Body of pancreas (tissue), 4 donors: ENCODE measurements at places on chromosomes 11 and 22. TPM values are rescaled to one million over a fixed set of nuclear protein-coding genes. Genes with fewer than 3 reads are reported as not detected.

Gene MMP27
- not detected for total RNA-seq

Gene ACRV1
- total RNA-seq: not detected

Gene SYNGR1
- total RNA-seq: 35.0 TPM

Gene SAA4
- total RNA-seq: not detected

Gene NCAM1
- total RNA-seq: 26.0 TPM

Gene RNF215
- 14.0 TPM for total RNA-seq

Gene ACAD8
- 39.2 TPM for total RNA-seq

Gene MRGPRX4
- total RNA-seq: not detected

Gene PDE2A
- 29.3 TPM for total RNA-seq

Gene DEPDC7
- total RNA-seq: 6.0 TPM

Gene NNMT
- 74.7 TPM for total RNA-seq

Gene CARD18
- not detected for total RNA-seq

Gene TSPO
- total RNA-seq: 225 TPM

Gene OR4A16
- total RNA-seq: not detected

DNA sequence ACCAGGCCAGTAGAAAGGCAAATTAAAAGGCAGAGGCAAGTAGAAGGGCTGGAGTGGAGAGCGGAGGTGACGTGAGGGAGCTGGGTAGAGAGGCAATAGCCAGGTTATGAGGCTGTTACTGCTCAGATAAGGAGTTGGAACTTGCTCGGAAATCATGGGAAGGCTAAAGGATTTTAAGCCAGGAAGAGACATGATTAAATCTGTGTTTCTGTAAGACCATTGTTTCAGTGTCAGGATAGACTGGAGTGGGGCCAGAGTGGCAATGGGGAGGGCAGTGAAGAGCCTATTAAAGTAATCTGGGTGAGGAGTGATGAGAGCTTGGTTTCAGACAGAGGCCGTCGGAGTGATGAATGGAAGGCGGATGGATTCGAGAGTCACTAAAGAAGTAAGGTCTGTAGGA lies 39.0 kb downstream of the GRAMD1B start:
- no peak for DNase-seq

DNA sequence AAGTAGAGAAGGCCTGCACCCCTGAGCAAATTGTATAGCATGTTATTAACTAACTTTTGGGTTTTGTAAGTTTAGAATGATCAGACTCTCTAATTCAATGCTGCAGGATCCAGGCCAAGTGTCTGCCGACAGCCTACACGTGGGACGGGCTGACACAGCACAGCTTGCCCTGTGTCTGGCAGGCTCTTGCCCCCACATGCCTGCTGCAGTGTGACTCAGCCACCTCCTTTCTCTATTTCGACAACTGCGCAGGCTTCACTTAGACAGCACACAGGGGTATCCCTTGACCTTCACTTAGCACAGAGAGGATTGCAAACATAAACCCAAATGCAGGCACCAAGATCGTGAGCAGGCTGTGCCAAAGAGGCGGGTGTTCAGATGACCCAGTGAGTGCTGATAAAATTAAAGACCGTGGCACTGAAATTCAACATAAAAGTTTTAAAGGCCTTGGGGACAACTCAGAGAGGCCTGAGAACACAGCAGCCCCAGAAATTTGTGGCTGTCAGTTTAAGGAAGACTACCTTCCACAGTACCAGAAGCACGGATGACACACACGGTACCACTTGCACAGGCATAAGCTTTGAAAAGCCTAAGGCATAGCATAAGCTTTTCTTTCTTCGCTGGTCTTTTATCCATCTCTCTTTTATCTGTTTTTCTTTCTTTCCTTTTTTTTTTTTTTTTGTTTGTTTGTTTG lies 37.8 kb downstream of the SCN3B start:
- DNase-seq: no peak

- no peak for DNase-seq
Observed at GRCh38 chr22:27223317-27224177, 566.2 kb downstream of the MIAT start.

DNA sequence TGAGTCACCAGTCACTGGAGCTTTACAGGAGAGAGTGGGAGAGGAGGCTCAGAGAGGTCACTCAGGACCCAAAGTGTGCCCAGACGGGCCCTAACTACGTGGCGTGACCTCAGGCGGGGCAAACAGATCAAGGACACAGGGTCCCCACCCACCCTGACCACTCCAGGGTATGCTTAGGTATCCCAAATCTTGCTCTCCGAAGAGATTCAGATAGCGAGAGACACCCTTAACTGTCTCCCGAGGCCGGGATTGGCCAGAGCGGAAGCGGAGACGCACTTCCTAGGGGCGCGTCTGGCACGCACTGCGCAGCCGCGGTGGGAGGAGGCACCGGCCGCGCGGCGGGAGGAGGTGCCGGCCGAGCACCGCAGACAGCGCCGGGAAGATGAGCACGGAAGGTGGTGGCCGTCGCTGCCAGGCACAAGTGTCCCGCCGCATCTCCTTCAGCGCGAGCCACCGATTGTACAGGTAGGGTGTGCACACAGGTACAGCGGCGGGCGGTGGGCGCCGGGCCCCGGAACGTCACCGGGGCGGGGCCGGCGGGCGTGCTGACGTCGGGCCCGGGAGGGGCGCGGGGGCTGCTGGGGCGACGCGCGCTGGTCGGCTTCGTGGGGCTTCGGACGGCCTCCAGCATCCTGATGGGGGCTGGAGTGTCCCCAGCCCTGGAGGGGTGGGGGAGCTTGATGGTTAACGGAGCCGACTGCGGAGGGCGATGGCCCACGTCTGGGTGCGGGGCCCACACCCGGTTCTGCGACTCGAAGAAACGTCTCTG lies at the start of gene PTS:
PTS (plus strand) TSS at position 367 of the 769 bp plus-strand sequence; CDS start at position 383, 16 bp downstream.
- peak; percentile 88 for DNase-seq

- no peak for DNase-seq
Observed at GRCh38 chr11:119626197-119626841, 102.7 kb downstream of the NECTIN1 start.

GRCh38 chr11:113506893-113507292 lies 31.7 kb upstream of the DRD2 start:
- DNase-seq: no peak

GRCh38 chr22:44613196-44613595 lies 88.8 kb upstream of the PRR5 start:
- no peak for DNase-seq

DNA sequence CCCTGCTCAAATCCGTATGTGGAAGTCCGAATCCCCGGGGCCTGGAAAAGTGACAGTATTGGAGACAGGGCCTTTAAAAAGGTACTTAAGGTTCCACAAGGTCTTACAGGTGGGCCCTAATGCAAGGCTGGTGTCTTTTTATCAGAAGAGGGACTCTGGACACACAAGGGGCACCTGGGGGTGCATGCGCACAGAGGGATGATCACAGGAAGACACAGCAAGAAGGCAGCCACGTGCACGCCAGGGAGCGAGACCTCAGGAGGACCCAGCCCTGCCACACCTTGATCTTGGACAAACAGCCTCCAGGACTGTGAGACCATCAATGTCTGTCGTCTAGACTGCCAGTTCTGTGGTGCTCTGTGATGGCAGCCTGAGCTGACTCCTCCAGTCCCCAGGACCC lies 96.5 kb downstream of the SHANK2 start:
- DNase-seq: no peak

DNA sequence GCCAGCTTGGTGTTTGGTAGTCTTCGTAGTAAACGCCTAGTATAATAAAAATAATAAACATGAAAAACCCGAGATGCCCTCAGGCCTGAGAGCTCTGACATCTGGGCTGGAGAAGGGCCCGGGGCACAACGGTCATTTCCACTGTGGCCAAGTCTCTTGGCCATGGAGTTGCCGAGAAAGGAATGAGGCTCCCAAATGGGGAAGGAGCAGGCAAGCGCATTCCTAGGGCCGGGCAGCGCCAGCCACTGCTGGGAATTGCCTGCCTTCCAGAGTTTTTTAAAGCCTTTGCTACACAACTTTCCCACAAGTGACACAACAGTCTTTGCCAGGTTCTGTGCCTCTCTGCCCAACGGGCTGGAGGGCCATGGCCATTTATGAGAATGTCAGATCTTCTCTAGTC lies 103.4 kb downstream of the NAV2 start:
- peak; percentile 27 for DNase-seq

DNA sequence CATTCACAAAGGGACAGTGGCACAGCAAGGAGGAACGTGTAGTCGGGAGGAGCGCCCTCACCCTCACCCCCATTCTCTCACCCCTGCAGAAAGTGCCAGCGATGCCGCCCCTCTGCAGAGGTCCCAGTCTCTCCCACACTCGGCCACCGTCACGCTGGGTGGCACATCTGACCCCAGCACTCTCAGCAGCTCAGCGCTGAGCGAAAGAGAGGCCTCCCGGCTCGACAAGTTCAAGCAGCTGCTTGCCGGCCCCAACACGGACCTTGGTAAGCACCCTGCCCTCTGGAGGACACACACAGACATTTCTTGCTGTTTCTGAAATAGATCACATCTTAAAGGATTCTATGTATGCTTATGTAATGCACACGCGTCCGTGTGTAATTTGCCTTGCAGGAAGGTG lies 34.9 kb downstream of the TBC1D22A start:
- DNase-seq: no peak

DNA sequence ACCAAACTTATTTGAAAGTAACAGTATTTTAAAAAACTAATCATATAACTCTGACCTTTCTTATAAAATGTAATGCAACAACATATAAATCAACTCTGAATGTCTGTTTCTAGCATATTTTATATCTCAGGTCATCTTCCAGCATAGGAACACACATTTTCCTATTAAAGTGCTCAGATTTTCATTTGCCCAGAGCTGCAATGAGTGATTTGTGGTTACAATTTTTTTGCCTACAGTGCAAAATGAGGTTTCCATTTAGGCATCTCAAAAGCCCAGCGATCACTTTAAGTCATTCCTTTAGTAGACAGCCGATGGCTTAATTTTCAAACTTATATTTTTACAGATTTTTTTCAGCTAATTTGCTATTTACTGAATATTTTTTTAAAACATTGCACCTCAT lies 1.0 kb downstream of the LYVE1 start:
- no peak for DNase-seq

DNA sequence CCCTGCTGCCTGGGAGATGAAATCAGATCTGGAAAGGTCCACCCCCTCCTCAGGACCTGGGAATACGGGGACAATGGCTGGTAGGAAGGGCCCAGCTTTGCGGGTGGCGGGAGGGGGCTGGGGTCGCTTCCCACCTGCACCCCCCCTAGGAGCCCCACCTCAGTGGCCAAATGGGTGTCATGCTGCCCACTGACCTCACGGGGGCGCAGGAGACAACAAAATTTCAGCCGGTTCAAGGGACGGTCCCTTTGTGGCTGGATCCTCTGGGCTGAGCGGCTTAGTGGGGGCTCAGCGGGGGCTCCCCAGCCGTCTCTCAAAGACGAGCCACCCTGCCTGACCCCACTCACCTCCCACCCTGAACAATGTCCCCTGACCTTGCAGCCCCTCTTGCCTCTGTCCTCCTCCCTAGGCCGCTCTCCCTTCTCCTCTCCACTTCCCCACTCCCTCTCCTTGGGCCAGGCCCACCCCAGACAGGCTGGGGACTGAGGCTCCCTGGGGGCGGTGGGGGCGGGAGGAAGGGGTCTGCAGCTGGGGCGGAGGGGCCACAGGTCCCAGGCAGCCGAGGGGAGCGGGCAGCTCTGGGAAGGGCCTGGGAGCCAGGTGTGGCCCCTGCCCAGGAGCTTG lies 39.3 kb upstream of the H19 start:
- DNase-seq: no peak

GRCh38 chr11:8323161-8323935 lies 59.7 kb upstream of the LMO1 start:
- no peak for DNase-seq

DNA sequence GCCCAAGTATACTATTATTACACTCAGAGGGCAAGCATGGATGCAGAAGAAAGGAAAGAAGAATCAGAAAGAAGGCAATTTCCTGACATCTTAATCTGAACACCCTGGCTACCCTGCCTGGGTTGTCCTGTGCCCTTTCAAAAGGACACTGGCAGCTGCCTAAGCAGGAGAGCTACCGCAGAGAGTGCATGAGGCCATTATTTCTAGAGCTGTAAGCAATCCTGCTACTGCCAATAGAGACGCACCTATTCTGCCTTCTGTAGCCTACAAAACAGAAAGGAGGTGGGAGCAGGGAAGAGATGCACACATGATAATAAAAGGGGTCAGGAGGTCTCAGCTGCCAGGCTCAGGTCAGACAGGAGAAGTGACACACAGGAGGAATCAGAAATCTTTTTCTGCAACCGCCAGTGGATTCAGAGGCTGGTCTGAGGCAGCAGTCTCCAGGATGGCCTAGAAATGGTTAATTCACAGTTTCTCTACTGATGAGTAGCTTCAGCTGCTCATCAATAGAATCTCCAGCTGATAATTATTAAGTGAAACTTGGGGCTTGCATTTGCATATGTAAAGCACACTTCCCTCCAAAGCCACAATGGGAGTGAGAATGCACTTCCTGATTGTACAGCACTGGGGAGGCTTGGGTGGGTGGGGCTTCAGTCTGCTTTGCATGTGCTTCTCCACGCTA lies 253.9 kb downstream of the LARGE1 start:
- no peak for DNase-seq

GRCh38 chr11:17014321-17014832 lies at the start of gene PLEKHA7:
Gene PLEKHA7 (minus strand): TSS chr11:17014414. CDS start chr11:17014401, 13 bp downstream.
- DNase-seq: peak; percentile 55

- peak; percentile 14 for DNase-seq
Observed at GRCh38 chr11:15663777-15664218, 549.1 kb downstream of the INSC start.

- DNase-seq: peak; percentile 42
Observed at GRCh38 chr11:63623513-63624140, 9.4 kb upstream of the PLAAT3 start.

- DNase-seq: no peak
Observed at GRCh38 chr11:117605331-117605730, 191.7 kb downstream of the DSCAML1 start.

- no peak for DNase-seq
Observed at GRCh38 chr11:117831661-117832415, 7.3 kb upstream of the FXYD2 start.

DNA sequence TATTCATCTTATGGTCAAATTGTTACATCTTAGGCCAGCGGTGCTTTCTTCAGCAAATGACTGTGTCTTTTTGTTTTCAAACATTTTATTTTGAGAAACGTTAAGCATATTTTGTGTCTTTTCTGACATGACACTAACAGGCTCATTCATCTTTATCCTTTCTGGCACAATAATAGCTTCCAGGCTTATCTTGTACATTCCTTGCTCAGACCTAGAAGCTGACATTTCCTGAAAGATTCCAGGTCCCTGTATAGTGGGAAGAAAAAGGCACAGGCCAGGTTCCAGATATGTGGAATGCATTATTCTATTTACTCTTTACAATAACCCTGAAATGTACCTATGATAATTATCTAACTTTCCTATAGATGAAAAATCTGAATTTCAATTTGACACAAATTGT lies 379.1 kb upstream of the B3GAT1 start:
- DNase-seq: no peak

GRCh38 chr11:72230764-72231365 lies 6.3 kb downstream of the INPPL1 start:
- DNase-seq: no peak

- DNase-seq: no peak
Observed at GRCh38 chr11:6746626-6747025, 25.1 kb downstream of the OR2AG2 start.

GRCh38 chr11:14826600-14826999 lies 65.4 kb downstream of the CYP2R1 start:
- DNase-seq: no peak
